Fibroblast of skin of left biceps (primary cell): ENCODE measurements at places on chromosomes 2 and 18.

DNA sequence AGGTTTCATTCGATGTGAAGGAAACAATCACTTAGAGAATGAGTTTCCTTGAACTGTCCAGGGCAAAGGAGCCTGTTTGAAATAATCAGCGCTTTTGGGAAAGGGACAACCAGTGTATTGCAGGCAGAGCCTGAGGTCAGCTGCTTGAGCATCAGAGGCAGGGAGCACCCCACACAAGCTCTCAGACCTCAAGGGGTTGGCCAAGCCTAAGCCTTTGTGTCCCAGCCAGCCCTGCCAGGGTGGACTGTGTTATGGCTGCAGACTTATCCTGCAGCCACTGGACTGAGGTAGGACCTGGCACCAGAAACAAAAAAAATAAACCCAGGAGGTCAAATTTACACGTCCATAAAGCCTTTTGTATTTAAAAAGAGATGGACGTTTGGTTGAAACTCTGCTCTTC lies 228.3 kb downstream of the SEPTIN10 start:
- no peak for DNase-seq

DNA sequence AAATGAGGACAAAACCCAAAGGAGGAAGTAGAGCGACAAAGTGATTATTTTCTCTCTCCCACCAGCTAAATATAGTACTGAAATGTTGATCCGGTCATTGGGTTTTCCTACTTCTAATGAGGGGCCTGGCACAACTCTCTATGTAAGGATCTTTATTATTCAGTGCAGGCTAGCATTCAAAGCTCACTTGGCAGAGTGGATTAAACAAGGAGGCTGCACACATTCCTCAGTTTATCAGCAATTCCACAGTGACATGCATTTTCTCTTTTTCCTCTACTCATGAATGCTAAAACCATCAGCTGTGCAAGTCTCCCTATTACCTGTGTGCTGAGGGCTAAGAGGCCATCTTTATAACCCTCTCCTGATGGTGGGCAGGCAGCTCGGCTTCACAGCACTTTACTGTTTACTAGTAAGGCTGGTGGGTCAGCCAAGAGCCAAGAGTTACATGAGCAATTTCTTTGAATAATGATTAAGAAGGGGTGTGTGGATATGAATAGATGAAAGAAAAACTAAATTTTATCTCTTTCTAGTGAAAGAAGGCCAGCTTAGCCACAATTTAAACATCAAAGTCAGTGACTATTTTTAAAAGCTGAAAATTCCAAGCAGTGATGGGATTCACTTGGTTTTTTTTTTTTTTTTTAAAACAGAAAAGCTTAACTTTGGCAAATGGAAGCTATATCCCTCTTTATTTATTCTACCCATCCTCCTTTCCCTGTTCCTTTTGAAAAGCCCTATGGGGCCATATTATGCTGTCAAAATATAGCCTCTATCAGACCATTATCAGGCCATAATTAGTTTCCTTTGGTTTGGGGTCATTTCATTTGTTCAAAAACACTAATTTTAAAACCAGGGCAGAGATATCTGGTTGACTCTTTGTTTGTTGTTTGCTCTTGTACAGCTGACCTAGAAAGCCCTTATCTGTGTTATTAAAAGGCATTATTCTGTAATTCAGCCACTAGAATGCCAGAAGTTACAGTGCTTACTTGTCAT lies 111.0 kb downstream of the RBM43 start:
- DNase-seq = no peak

DNA sequence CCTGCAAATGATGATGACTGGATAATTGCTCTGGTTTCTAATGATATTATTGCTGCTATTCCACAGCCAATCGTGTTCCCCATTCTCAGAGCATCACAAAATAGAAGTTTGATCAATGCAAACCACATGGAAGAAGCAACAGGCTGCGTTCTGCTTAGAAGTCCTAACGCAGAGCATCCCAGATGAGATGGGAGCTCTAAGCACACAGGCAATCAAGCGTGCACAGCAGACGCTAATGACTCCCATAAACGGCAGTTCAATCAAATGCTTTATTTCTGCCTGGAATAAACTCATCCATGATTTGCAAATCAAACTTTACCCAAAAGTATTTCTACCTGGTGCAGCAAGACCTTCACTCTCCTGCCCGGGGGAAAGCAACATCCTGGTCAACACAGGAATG lies 304.2 kb downstream of the FBXO15 start:
- no peak for DNase-seq

GRCh38 chr2:10497797-10498251 lies 49.7 kb upstream of the ODC1 start:
- DNase-seq = no peak

DNA sequence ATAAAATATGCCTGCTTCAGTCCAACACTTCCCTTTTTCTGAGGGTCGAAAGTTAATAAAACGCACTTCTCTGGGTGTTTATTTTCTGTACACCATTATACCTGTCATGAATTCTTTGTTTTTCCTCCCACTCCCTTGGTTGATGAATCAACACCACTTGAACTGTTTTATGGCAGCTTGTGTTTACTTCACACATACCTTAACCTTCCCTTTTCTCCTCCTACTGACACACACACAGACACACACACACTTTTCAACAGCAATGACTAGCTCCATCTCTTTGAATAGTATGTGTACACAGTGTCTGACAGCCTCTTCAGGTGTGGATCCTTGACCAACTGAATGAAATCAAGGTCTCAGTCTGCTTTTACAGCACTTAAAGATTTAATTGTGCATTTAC lies 91.3 kb downstream of the SATB2 start:
- DNase-seq = no peak

GRCh38 chr2:181051861-181052522 lies 71.6 kb downstream of the UBE2E3 start:
- DNase-seq = no peak

- no peak for DNase-seq
Measured at GRCh38 chr2:241931976-241932898, 62.7 kb downstream of the RTP5 start.
